ENCODE measurements at places on chromosomes 2 and 18. TPM values are rescaled to one million over a fixed set of nuclear protein-coding genes. Genes with fewer than 3 reads are reported as not detected.

UGT1A4 gene
- total RNA-seq, result 0.13 TPM

OBSL1 gene
- 73.2 TPM for total RNA-seq

CPO gene
- total RNA-seq, result 2.0 TPM

MALL gene
- total RNA-seq, result 18.6 TPM

EIF2B4 gene
- total RNA-seq, result 40.8 TPM

ZC3H6 gene
- total RNA-seq, result 16.0 TPM

CXCR4 gene
- 7.8 TPM for total RNA-seq

CYP26B1 gene
- total RNA-seq, result 0.96 TPM

MERTK gene
- total RNA-seq, result 13.2 TPM

GLI2 gene
- 22.3 TPM for total RNA-seq

PRKAG3 gene
- total RNA-seq, result not detected

LYG2 gene
- not detected for total RNA-seq

DNA sequence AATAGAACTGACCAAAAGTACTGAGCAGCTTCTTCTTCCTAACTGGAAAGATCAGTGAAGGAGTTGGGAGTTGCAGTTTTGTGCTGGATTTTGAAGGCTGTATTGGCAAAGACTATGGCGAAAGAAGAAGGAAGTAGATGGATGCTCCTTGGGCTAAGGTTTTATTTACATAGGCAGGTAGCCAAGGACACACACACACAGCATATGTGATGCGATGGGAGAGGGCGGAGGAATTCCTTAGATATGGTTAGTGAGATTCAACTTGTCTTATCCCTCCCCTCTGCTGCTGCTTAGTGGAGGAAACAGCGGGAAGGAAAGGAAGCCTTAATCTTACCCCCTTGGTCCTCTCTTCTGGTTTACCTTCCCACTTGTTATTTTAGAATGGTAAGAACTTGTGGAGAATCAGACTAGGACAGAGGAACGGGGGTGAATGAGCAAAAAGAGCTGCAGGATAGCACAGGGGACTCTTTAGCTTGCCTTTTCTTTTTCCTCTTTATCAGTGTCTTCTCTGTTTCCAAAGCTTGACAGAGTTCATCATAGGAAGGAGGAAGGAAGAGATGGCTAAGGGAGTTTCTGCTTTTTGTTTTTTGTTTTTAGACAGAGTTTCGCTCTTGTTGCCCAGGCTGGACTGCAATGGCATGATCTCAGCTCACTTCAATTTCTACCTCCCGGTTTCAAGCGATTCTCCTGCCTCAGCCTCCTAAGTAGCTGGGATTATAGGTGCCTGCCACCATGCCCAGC is 87.9 kb downstream of the OSBPL6 start:
- ATAC-seq, result no peak

DNA sequence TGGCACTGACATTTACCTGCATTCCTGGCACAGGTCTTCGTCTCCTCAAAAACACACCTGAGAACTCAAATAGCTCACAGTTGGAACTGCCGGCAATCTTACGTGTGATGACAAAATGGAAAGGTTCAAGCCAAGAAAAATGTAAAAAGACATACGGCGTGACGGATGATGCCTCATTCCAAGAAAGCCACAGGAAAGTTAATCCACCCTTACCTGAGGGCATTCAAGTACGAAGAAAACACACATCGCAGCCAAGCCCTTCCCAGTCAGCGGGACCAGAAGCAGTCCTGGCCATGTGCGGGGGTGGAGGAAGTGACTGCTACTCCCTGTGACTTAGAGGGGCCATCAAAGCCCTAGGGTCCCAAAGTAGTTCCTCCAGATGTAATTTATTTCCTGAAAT is 986.3 kb upstream of the CELF4 start:
- no peak for ATAC-seq

DNA sequence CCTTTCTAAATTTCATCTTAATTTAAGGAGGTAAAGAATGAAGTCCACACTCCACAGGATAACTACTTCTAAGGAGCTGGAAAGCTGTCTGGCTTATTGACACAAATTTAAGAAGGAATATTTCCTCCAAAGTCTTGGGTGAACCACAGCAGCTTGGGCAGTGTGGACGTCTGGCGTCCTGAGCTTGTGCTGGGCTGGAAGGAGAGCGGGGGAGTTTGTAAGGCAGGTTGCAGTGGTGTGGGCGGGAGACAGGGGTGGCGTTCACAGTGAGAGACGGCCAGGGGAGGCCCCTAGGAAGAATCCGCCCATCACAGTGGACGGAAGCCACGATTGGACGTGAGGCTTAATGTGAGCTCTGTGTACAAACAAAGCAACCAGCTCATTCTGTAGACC is 25.7 kb downstream of the ADI1 start:
- no peak for ATAC-seq

GRCh38 chr2:18830962-18831361 is 241.6 kb upstream of the NT5C1B start:
- no peak for ATAC-seq

- no peak for ATAC-seq
These were observed 23.1 kb upstream of the FAHD2A start for GRCh38 chr2:95379371-95379831.

GRCh38 chr2:207226243-207226642 is 60.5 kb upstream of the KLF7 start:
- no peak for ATAC-seq

DNA sequence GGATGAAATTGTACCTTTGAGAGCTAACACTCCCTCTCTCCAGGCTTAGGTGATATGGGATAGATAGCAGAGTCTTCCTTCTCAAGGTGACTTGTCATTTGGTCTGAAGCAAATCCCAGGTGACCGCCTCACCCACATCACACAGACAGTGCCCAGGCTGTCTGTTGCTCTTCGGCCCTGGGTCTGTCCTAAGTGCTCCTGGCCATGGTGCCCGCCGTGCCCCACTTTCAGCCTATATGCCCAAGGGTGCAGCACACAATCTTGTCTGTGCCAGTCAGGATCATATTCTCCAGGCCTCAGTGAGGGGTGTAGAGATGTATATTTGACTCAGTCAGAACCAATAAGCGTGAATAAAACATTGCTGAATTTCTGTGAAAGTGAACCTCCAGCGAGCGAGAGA is 326.8 kb downstream of the DYSF start:
- no peak for ATAC-seq

DNA sequence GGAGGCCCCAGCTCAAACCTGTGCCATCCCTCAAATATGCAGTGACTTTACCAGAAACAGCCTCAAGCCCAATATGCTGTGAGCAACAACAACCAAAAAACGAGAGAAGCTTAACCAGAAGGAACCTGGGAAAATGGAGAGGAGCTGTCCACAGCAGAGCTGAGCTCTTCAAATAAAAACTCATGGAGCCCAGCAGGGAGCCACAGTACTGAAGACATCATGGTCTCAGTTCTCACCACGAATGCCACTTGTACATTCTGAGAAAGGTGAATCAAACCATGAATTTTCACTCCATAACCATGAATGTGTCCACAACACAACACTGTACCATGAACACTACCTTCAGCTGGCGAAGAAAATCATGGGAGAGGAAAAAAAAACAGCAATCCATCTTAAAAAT is 50.5 kb downstream of the KLHL14 start:
- no peak for ATAC-seq

DNA sequence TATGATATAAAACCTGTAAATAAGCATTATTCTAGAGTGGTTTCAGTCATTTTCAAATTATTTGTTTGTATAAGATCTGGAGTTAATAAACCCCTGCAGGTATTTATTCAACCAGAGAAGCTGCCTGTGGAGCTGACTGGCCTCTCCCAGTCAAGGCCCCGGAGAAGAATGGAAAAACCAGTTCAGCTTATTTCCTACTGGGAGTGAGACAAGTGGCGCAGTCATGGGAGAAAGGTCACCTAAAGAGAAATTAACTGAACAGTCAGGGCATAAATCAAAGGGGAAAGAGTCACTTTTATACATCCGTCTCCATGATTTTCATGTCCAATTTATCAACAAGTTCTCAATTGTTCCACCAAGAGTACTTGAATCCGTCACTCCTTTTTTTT is 240.9 kb downstream of the RNF152 start:
- no peak for ATAC-seq

GRCh38 chr2:173191601-173192000 is 116.0 kb downstream of the MAP3K20 start:
- no peak for ATAC-seq

- ATAC-seq, result no peak
These were observed 166.8 kb downstream of the ANKRD30B start for GRCh38 chr18:14914771-14915170.

DNA sequence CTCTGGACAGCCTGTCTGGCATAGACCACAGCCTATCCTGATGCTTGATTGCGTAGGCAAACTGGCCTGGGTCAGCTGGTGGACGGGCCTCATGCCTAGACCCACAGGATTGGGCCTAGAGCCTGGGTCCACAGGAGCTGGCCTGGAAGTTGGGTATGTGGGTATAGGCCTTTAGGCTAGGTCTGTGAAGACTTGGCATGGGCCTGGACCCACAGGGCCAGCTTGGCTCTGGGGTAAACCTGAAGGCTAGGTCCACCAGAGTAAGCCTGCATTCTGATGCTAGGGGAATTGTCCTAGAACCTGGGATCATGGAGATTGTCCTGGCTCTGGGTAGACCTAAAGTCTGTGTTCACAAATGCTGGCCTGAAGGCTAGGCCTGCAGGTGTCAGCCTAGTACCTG is 1293.7 kb downstream of the CNTNAP5 start:
- ATAC-seq, result no peak

DNA sequence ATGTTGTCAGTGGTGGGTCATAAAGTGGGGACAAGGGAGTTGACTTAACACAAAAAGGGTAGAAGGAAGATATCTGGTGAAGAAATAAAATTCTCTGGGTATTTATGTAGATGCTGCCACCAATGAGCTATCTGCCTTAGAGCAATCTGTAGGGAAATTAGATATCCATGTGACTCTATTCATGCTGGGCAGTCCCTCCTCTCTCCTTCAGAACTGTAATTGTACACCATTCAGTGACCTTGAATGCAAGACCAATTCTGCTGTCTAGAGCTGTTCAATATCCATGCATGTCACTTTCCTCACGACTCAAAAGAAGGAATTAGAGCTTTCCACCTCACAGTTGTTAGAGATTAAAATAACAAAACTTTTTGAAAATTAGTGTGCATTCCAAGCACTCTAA is 28.6 kb upstream of the TDRD15 start:
- ATAC-seq, result no peak

GRCh38 chr2:59684771-59685166 is 868.7 kb downstream of the BCL11A start:
- ATAC-seq, result no peak

GRCh38 chr2:5674026-5674340 is 18.2 kb upstream of the SOX11 start:
- no peak for ATAC-seq

- no peak for ATAC-seq
These were observed 134.4 kb upstream of the APCDD1 start for GRCh38 chr18:10319914-10320600.

DNA sequence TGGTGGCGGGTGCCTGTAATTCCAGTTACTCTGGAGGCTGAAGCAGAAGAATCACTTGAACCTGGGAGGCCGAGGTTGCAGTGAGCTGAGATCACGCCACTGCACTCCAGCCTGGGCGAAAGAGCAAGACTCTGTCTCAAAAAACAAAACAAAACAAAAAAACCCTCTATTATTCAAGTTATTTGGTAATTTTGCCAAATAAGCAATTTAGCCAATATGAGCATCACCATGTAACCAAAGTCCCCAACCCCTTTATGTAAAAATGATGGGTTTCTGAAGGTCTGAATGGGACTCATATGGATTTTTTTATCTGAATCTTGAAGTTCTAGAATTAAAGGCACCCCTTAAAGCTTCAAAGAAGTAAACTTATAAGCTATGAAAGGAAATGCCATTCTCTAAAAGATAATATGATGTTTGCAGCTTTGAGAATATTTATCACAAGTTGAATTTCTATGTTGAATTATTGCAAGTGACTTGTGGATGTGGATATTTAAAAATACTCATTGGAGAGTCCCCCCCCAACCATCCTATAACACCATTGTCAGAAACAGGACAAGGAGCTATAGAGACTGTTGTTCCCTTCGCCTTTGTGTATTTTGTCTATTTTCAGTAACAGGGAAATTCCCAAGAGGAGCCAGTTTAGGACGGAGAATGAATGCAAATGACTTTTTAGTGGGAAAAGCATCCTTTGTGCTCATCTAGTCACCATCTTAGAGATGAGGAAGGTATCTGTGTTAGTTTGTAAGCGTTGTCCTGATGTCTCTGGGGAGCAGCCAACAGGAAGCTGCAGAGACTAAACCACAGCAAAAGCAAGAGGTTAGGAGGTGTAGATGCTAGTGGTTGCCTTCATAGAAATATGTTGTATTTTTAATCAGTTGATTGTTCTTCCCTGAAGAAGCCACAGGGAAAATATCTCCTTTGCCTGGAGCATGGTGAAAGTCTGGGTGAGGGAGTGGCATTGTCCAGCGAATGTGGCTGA is 68.3 kb downstream of the TET3 start:
- no peak for ATAC-seq

DNA sequence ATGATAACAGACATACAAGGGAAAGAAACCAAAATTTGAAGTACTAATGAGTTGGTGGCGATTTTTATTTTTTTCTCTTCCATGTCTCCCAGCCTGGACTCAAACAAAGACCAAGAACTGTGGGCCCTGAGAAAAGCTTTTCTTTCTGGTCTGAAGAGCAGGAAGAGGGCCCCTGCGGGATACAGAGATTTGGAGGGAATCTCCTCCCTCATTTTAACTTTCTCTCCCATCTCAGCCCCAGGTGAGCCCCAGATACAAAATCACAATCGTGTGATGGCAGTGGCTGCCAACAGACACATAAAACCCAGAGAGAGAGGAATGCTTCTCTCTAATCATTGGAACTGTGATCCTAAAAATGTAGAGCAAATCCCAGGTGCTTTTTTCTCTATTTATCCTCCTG is 19.5 kb upstream of the PRKCE start:
- no peak for ATAC-seq

DNA sequence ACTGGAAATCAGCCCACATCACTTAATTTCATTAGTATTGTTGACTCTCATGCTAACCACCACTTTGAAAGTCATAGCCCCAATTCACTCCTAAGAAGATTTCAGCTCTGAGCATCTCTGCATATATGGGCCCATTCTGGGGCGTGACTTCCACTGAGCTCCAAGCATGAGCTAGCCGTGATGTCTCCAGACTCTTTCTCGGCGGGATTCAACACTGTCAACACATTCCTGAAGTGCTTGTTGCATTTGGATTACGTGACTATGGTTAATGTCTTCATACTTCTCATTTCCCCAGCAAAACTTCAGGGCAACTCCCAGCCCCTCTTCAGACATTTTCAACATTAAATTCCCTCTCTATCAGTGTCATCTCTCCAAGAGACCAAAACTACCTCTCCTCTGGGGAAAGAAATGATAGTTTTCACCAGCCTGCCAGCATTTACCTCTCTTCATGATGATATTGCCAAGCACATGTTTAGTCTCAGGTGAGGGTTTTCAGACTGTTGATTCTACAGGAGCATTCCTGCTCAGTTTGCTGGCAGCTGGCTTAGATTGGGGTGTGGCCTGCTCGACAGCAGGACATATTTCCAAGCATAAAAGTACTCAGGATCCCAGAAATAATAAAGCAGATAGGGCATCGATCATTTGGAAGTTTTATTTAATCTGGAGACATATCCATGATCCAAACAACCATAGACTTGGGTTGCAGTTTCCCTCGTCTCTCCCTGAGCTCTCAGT is 81.7 kb downstream of the FEZ2 start:
- no peak for ATAC-seq

Data from gastroesophageal sphincter (tissue), 4 donors.